Lower lobe of right lung (tissue), 2 donors: ENCODE measurements at places on chromosomes 2 and 18. TPM values are rescaled to one million over a fixed set of nuclear protein-coding genes. Genes with fewer than 3 reads are reported as not detected.

TCF7L1 gene
- 17.1 TPM for total RNA-seq

NLRC4 gene
- total RNA-seq, result 24.4 TPM

BCL11A gene
- 9.7 TPM for total RNA-seq

PIGN gene
- total RNA-seq, result 25.9 TPM
